ENCODE measurements at places on chromosomes 3 and 15.

DNA sequence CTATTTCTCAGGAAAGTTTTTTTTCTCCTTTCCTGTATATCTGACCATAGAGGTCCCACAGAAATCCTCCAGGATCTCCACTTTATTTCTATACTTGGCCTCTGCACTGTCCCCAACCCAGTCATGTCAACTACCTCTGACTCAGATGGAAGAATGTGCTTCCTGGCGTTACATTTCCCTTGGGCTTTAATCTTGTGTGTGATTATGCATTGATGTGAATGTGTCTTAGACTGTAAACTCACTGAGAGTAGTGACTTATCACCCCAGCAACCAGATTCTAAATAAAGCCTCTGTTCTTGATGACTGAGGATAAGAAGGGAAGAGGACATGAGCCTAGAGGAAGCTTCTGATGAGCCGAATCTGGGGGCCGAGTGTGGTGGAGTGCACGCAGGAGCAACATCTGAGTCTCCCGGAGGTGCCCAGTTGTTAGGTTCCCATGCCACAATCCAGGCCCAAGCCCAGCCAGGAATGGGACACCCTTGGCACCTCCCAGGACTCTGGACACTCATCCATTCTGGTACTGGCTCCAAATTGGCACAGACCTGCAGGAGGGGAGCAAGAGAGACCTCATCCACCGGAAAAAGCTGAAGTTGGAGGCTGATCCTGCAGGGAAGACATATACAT, 32.1 kb upstream of the HEG1 start:
- DNase-seq: no peak

GRCh38 chr3:156207802-156208685, 87.7 kb downstream of the KCNAB1 start:
- no peak for DNase-seq

DNA sequence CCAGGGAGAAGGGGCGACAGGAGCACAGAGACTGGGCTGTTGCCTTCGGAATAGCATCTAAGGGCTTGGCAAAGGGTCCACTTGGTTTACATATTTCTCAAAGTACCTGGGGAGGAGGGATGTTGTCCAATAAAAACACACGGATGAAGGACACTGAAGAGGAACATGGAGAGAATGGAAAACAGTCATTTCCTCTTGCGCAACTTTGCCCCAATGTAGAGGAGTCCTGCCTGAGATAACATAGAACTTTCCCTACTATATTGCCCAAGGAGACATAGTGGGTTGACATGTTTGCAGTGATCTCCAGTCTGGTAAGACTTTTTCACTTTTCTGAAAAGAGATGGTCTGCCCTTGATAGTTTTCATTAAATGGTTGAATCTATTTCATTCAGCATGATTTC, 468.8 kb upstream of the SUCLG2 start:
- DNase-seq: no peak

- no peak for DNase-seq
Observed at GRCh38 chr3:129181819-129182218, 1.9 kb downstream of the CNBP start.

GRCh38 chr3:45180051-45180450, 33.9 kb upstream of the CDCP1 start:
- DNase-seq: no peak

- no peak for DNase-seq
Observed at GRCh38 chr3:98962189-98962930, 60.9 kb upstream of the DCBLD2 start.

All from GM20000 (cell line).